ENCODE measurements at places on chromosomes 4 and X. TPM values are rescaled to one million over a fixed set of nuclear protein-coding genes. Genes with fewer than 3 reads are reported as not detected.

The SPANXA1 gene
- total RNA-seq, result not detected

The BMP2K gene
- total RNA-seq, result 25.1 TPM

The CENPVL2 gene
- not detected for total RNA-seq

The SLIT2 gene
- total RNA-seq, result 10.2 TPM

The HERC5 gene
- 1.5 TPM for total RNA-seq

The CXorf65 gene
- not detected for total RNA-seq

The ARHGAP6 gene
- 2.7 TPM for total RNA-seq

The MGARP gene
- total RNA-seq, result 0.48 TPM

The FAM9C gene
- total RNA-seq, result 0.35 TPM

The C4orf36 gene
- 0.59 TPM for total RNA-seq

The RBM46 gene
- total RNA-seq, result not detected

The UGT2B7 gene
- not detected for total RNA-seq

DNA sequence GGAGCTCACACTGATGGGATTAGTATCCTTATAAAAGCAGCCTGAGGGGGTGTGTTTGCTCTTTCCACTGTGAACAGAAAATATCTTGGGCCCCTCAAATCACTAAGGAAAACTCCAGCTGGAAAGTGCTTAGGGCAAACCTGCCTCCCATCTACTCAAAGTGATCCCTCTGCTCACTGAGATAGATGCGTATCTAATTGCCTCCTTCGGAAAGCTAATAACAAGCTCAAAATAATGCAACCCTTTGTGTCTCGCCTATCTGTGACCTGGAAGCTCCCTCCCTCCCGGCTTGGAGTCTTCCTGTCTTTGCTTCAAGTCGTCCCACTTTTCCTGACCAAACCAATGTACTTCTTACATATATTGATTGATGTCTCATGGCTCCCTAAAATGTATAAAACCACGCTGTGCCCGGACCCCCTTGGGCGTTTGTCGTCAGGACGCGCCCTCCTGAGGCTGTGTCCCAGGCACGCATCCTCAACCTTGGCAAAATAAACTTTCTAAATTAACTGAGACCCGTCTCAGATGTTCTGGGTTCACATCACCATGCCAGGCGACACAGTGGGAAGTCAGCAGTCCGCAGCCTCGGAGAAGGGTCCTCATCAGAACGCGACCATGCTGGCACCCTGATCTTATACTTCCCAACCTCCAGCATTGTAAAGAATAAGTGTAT lies 34.1 kb upstream of the SORCS2 start:
- DNase-seq, result no peak

GRCh38 chr4:5206016-5206790 lies 154.9 kb downstream of the STK32B start:
- no peak for DNase-seq

- DNase-seq, result no peak
Observed at GRCh38 chr4:36065274-36065871, 178.9 kb downstream of the ARAP2 start.

DNA sequence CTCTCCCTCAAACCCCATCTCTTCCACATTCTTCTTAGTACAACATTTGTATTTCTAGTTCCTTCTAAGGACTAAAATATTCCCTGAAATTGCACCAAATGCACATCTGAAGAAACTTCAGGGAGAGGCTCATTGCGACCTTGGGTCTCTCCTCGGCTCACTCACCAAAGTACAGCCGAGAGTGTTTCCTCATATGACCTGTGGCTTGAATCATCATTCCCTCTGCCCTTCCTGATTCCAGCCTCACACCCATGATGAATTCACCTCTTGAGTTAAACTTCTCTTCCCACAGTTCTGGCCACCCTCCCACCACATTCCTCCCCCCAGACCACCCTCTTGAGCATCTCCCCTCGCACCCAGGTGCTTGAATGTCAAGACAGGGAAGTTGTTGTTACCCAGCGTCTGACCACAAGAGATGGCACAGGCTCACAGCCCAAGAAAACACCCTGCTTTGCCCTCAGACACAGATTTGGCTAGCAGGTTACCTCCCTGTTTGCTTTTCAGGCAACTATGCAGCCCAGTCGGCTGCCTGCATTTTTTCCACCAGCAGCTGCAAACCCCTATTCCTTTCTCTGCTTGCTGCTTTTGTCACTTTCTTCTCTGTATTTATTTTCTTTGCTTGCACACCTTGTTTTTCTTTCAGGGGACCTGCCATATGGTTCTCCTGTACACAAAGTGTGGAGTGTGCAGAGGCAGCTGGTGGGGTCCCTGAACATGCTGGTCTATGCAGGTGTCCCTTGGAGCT lies 214.8 kb downstream of the SPATA18 start:
- DNase-seq, result no peak

- DNase-seq, result no peak
Observed at GRCh38 chr4:184699941-184700340, 34.0 kb downstream of the CENPU start.

GRCh38 chr4:102439236-102439614 lies 61.9 kb upstream of the NFKB1 start:
- no peak for DNase-seq

DNA sequence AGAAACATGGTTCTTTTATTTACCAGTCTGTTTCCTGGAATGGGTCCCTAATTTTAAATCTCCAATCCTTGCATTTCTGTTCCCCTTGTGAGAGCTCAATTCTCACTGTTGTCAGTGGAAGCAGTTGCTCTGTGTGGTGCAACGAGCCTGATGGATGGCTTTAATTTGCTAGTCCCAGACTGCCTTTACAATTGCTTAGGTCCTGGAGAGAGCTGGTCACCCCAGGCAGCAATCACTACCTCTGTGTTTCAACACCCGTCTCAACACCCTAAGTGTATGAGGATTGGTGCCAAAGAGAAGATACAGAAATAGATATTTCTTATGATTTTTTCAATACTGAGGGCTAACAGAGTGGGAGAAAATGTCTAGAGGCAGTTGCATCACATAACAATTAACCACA lies 873.8 kb downstream of the GLUD2 start:
- DNase-seq, result no peak

GRCh38 chrX:47880927-47881326 lies 44.2 kb downstream of the ZNF81 start:
- no peak for DNase-seq

- DNase-seq, result no peak
Observed at GRCh38 chr4:98626350-98626749, 32.1 kb downstream of the TSPAN5 start.

DNA sequence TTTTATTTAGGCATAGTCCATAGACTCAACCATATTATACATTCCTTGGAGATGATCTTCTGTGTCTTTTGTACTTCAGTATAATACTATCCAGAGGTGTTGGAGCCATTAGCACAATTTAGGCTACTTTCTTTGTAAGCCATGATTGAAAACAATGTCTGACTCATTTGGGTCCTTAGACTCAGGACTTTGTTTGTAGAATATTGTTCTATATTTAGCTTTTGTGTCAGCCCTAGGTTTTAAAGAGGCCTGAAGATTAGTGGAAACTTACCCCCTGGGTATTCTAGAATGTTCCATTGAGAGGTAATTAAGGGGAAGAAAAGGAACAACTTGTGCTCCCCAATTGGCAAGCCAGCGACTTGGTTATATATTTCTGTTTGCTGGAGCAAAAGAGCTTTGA lies 145.2 kb upstream of the SCML1 start:
- DNase-seq, result no peak

GRCh38 chr4:140255467-140255866 lies 101.5 kb upstream of the MAML3 start:
- DNase-seq, result no peak

DNA sequence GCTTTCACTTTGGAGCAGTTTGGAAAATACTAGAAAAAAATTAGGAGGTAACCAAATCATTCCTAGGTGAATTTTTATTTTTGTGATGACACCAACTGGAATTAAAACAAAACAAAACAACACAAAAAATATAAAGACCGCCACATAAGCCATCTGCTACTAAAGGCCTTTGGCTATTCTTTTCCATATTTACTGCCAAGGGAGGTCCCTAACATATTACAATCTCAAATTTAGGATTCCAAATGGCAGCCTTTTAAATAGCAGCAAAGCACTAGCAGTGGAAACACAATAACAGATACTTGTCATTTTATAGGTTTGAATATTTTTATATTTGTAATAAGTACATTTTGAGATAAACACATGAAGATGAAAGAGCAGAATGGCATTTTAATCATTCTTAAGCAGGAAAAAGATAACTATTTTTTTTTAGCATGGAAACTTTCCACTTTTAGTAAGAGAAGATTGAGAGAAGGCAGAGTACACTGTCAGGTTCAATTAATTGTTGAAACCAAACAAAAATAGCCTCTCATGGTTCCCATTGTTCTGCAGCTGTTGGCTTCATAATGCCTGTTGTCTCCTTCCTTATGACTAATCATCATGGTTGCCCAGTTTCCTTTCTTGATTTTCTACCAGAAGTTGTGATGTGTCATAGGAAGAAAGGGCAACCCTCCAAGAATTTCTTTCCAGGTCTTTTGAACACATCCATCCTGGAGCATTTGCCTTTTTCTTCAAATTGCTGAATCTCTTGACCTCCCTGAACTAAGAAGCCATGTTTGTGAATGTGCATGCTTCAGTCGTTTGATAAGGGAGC lies 219.0 kb upstream of the EMCN start:
- no peak for DNase-seq

- DNase-seq, result no peak
Observed at GRCh38 chrX:97155816-97156215, 272.1 kb downstream of the RPA4 start.

DNA sequence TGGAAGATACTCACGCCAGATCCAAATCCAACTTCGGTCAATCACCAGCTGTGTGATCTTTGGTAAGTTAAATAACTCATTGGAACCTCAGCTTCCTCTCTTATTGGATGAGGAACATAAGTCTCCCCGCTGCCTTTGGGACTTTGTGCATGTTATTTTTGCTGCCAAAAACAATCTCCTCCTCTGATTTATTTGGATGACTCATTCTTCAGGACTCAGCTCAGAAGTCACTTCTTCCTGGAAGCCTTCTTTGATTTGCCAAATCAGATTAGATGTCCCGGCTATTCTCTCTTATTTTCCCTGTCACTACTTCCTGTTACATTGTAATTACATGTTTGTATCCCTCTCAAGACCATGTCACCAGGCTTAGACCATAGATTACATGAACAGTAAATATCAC lies 138.0 kb upstream of the BOD1L1 start:
- no peak for DNase-seq

- DNase-seq, result no peak
Observed at GRCh38 chrX:82775426-82775825, 732.7 kb upstream of the POU3F4 start.

- no peak for DNase-seq
Observed at GRCh38 chrX:87580862-87581261, 63.3 kb downstream of the KLHL4 start.

GRCh38 chrX:64976673-64977040 lies 407 bp upstream of the ZC4H2 start:
- no peak for DNase-seq

DNA sequence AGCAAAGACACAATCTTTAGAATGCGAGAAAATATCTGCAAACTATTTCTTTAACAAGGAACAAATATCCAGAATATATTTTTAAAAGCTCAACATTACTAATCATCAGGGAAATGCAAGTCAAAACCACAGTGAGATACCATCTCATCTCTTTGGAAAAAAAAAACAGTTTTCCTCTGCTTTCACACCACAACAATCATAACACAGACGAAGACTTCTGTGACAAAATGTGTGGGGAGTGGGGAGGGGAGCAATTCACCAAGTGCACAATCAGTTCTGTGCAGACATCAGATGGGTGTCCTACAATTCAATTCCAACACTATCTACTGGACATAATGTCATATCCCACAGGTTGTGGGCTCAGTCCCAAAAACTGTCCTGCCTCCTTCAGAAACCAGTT lies 293.2 kb upstream of the SLC7A11 start:
- DNase-seq, result no peak

GRCh38 chr4:168220893-168221292 lies 97.7 kb downstream of the DDX60 start:
- no peak for DNase-seq
